Heart right ventricle (tissue), 16 donors: ENCODE measurements at places on chromosomes 11 and 22. TPM values are rescaled to one million over a fixed set of nuclear protein-coding genes. Genes with fewer than 3 reads are reported as not detected.

GRCh38 chr11:1218256-1218787, 4.5 kb upstream of the MUC5B start:
- no peak for DNase-seq

DNA sequence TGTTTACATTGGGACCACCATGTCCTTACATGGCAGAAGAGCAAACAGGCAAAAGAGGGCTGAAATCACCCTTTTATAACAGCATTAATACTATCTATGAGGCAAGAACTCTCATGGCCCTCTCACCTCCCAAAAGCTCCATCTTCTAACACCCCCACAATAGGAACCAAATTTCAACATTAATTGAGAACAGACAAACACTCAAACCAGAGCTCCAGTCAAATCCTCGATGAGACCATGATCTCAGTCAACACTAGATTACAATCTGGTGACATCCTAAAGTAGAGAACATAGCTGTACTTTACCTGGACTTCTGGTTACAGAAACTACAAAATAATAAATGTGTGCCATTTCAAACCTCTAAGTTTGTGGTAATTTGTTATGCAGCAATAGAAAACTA, 25.1 kb downstream of the OR2AG2 start:
- DNase-seq: no peak

- no peak for DNase-seq
Observed at GRCh38 chr11:126753990-126754389, 246.6 kb downstream of the KIRREL3 start.

DNA sequence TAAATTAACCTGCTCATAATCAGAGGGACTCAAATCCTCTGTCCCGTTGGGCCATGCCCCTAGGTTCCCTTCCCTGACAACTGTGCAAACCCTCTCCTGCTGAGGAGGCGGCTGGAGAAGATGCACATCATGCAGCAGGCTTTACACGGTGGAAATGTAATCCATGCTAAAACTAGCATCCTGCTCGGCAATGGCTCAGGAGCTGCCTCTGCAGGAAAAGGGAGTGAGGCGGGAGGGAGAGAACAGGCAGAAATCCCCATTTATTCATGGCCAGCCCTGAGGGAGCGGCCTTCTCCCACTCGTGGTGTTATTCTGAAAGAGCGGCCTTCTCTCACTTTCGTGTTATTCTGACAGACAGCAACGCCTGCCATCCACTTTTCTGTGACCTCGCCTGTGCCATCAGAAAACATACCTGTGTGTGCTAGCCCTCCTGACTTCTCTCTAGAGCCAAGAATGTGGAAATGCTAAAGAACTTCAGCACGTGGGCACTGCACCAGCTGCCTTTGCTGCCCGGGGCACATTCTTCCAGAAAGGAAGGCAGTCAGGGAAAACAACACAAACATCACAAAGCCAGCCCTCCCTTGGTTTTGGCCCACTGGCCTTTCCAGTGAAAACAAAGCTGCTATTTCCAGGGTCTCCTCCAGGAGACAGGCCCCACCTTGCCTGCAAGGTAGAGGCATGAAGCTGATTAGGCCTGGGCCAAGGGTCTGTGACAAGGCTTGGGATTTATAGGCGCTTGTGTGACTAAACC, 62.9 kb upstream of the BID start:
- no peak for DNase-seq

DNA sequence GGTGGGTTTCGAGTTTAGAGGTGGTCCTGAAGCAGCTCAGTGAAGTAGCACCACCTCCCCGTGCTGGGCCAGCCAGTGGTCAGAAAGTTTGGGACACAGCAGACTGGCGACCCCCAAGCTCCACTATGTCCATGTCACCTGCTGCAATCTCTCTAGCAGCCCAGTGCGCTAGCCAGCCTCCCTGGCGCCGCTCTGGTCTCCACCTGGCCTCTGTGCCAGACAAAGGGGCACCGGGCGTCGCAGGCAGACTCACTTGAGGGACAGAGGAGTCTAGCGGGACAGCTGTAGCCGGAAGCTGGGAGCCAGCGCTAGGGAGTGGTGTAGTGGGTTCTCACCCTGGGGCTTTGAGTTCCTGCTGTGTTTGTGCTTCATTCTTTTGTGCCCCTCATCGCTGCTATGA, 25.5 kb downstream of the MYBPC3 start:
- DNase-seq: no peak

DNA sequence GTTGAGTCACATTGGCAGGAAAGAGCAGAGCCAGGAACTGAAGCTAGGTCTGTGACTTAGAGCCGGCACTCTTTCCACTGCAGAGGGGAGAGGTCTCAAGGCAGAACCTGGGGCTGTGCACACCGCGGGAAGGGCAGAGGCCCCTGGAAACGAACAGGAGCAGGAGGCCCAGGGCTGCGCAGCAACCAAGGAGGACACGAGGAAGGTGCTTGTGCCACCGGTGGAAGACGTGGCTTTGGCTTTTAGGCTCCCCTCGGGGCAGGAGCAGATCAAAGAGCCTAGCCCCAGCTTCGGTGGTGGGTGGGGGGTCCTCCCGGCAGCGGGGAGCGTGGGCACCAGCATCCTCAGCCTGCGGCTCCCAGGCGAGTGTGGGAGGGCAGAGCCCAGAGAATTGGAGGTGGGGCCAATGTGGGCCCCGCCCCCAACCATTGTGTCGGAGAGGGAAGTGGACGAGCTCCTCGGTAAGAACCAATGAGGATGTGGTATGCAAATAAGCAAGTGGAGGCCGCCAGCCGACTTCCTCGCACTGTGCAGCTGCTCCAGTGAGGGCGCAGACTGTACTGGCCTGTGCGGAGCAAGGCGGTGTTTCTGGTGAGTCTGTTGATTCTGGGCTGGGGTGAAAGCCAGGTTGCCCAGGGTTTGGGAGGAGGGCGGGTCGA, at the start of gene CCDC116:
Gene CCDC116 (plus strand): TSS at position 524 of the 659 bp plus-strand sequence. CDS start 422 bp downstream, outside the sequence.
- DNase-seq: no peak

The SHANK3 gene
- total RNA-seq: 24.0 TPM

The RSF1 gene
- 46.7 TPM for total RNA-seq

The SCGB1C1 gene
- not detected for total RNA-seq
